Activated naive CD4-positive, alpha-beta T cell treated with anti-CD3 and anti-CD28 coated beads for 36 hours (primary cell): ENCODE measurements at places on chromosomes 7 and 10. TPM values are rescaled to one million over a fixed set of nuclear protein-coding genes. Genes with fewer than 3 reads are reported as not detected.

DNA sequence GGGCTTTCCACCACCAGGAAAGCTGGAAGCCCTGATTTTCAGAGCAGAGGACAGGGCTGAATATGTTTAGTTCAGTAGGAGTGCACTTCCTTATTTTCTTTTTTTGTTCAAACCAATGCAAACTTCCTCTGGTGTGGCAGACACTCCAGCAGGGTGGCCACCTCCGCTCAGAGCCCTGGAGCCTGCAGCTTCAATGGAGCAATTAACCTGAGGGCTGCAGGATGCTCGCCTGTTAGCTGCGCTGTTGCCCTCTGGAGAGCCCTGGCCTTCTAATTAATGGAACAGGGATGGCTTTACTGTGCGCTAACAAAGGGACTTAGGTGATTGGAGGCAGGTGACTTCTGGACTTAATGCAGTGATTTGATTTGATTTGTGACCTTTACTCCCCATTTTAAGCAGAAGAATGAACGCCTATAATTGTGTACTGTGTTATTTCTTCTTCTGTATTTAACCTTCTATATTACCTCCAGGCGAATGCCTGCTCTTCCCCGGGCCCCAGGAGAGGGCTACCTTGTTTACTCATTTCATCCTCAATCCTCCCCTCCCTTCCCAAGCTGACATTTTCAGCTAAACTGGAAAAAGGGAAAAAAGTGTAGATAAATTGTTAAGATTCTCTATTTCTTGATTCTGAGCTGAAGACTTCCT lies 123.0 kb upstream of the CTBP2 start:
- no peaks in the 10 kb centered on the region for H3K36me3 ChIP-seq
- no peaks in the 10 kb centered on the region for H3K4me1 ChIP-seq
- no peak for DNase-seq
- peaks cover 14% of the 10 kb centered on the region for H3K27me3 ChIP-seq
- no peak overlapping the region for H3K27ac ChIP-seq

The ABCB1 gene
- 3.5 TPM for total RNA-seq

The C7orf33 gene
- total RNA-seq: not detected

The FEZF1 gene
- not detected for total RNA-seq
